ENCODE measurements at places on chromosomes 12 and 14. TPM values are rescaled to one million over a fixed set of nuclear protein-coding genes. Genes with fewer than 3 reads are reported as not detected.

GRCh38 chr12:44002607-44003006, 166.7 kb downstream of the TMEM117 start:
- no peak for DNase-seq

GRCh38 chr12:68376901-68377300, 44.7 kb upstream of the MDM1 start:
- DNase-seq = no peak

DNA sequence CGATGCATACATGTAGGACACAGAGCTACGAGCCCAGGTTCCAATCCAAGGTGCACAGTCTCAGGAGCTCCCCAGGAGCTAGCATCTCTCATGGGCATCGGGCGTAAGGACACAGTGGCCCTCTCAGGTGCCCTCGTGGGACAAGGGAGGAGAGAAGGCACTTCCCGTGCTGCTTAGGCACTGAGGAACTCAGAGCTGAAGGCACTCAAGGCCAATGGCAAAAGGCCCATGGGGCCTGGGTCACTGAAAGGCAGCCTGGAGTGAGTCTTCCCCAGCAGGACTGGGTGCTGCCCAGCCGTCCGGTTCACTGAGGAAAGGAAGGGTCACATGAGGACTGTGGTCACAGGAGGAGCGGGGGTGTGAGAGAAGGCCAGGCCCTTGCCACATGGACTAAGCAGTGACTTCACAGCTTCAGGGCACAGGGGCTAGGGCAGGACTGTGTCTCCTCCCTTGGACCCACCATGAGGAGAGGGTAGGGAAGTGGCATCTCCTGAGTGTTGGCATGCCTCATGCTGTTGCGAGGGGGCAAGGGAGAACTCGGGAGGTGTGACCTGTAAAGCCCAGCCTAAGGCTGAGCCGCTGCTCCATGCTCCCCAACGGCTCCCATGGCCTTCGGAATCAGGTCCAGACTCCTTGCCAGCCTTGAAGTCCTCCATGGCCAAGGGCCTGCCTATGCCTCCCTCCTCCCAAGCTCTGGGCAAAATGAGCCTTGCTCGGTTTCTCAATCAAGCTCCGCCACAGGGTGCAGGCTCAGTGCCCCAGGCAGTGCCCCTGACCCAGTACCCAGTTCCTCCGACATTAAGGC, 51.8 kb downstream of the CHGA start:
- DNase-seq = no peak

- no peak for DNase-seq
These were observed 11.1 kb upstream of the ZNF641 start for GRCh38 chr12:48361664-48362339.

- no peak for DNase-seq
These were observed 98.2 kb upstream of the GSC start for GRCh38 chr14:94867946-94868771.

DNA sequence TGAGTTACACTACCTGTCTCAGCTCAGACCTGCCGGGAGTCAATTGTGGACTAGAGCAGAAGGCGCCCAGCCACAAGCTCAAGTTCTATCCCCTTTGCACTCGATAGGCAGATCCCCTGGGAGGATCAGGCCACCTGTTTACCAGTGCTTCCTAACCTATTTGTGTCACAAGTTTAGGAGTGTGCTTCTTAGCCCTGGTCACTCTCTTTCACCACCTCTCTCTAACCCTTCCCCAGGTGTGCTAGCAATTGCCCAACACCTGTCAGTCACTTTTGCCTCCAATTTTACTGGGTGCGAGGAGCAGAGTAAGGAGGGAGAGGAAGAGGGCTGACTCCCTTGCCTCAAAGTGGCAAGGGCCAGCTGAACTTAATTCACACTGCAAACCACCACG, 745 bp upstream of the NAA30 start:
- no peak for DNase-seq

GRCh38 chr12:26937443-26937862, 328 bp downstream of the INTS13 start:
- no peak for DNase-seq

GRCh38 chr12:43008953-43009845, 419.7 kb upstream of the PRICKLE1 start:
- no peak for DNase-seq

GRCh38 chr12:106918746-106919145, 37.0 kb upstream of the TMEM263 start:
- no peak for DNase-seq

GRCh38 chr12:47813511-47814196, 6.0 kb downstream of the HDAC7 start:
- DNase-seq = no peak

The CMTM5 gene
- 2.2 TPM for polyA plus RNA-seq

The MGP gene
- polyA plus RNA-seq = 38.2 TPM

The RERGL gene
- polyA plus RNA-seq = 11.2 TPM

The MFAP5 gene
- 0.37 TPM for polyA plus RNA-seq

The GAS2L3 gene
- 18.5 TPM for polyA plus RNA-seq

The PLEKHG7 gene
- 0.76 TPM for polyA plus RNA-seq
